ENCODE measurements at places on chromosomes 6 and 20.

GRCh38 chr6:141562851-141563763 lies 569.6 kb upstream of the GJE1 start:
- peak; percentile 49 for DNase-seq

- DNase-seq = no peak
Measured at GRCh38 chr6:14875481-14876063, 370.3 kb upstream of the JARID2 start.

- no peak for DNase-seq
Measured at GRCh38 chr6:101178748-101179147, 214.8 kb upstream of the GRIK2 start.

GRCh38 chr20:25224941-25225340 lies 22.9 kb upstream of the PYGB start:
- no peak for DNase-seq

GRCh38 chr20:63133481-63134091 lies 82.3 kb downstream of the YTHDF1 start:
- DNase-seq = no peak

- DNase-seq = no peak
Measured at GRCh38 chr6:154580397-154581135, 70.1 kb upstream of the CNKSR3 start.

DNA sequence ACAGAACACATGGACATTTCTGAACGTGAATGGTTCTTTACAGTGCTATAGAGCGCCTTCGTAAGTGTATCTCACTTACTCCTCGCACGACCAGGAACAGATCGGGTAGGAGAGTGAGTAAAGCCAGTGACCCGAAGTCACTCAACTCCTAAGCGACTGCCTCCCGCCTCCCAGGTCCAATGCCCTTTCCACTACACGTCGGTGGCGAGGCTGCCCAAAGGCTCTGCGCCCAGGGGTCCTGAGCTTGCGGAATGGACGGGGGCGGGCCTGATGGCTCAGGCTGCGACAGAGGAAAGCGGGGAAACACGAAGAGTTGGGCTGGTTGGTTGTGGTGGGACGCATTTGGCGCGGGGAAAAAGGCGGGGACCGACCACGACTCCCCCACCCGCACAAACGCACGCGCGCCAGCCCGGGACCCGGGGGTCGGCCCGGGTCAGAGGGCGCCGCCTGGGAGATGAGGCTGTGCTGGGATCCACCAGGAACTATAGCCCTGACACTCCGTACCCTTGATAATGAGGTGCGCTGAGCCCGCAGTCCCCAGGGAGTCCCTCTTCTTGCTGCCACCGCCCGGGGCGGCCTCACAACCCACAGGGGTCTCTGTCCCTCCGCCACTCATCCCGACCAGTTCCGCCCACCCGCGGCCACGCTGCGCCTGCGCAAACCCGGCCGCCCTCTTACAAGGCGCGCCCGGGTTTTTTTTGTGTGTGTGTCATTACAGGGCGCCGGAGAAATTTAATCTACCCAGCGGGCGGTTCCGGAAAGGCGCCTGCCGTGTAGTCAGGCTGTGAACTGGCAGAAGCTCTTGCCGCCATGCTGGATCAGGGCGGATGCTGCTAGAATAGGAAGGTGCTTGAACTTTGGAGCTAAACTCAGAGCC lies at the start of gene BLOC1S5:
BLOC1S5 (minus strand) TSS at position 629 of the 877 bp plus-strand sequence; CDS start at position 616, 13 bp downstream.
- peak; percentile 73 for DNase-seq

GRCh38 chr6:145020543-145020942 lies 714.8 kb downstream of the EPM2A start:
- no peak for DNase-seq

GRCh38 chr6:37822851-37823682 lies 3.5 kb downstream of the ZFAND3 start:
- DNase-seq = no peak

DNA sequence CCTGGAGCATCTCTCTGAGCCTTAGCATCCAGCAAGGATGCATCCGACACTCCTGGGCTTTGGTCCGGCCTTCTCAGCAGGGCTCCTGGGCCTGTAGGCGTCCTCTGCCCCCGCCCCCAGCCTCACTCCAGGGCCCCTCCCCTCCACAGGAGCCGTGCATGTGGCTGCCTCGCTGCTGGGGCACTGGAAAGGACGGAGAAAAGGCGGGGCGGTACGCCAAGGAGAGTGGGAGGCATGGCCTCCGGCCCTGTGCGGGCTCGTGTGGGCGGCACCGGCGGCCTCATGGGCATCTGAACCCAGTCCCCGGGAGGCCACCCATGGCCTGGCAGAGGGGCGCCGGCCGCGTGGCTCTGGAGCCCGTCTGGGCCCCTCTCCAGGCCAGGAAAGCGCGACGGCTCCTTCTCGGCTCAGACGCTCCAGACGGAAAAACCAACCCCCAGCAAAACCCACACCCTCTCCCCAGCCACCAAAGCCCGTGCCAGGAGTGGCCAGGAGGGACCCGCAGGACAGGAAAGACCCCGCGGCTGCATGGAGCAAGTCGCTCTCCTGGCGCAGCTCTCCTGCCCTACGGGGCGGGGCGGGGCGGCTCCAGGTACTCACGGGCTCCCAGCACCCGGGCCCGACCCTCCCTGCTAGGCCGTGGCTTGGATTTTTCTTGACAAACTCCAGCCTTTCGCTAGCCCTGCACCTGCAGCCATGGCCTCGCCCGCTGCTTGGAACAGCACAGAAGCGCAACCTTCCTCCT lies 419.9 kb downstream of the QKI start:
- DNase-seq = no peak

GRCh38 chr20:12112089-12112474 lies 194.4 kb downstream of the BTBD3 start:
- DNase-seq = no peak

DNA sequence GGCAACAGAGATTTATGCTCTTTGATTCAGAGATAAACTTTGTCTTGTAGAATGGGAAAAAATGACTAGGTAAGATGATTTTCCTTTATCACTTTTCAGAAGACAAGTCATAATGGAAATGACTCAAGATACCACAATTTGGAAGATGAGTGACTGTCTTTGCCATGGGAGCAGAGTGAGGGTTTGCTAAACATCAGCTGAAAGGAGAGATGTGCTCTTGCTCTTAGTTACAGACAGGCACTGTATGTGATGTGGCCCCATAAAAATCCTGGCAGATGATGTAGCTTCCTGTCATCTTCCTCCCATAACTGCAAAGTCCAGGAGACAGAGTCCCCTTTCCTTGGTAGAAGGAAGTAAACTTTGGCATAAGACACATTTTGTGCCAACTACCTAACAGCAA lies 47.6 kb downstream of the BACH2 start:
- no peak for DNase-seq

- no peak for DNase-seq
Measured at GRCh38 chr6:25478973-25479372, 173.0 kb upstream of the SCGN start.

- no peak for DNase-seq
Measured at GRCh38 chr6:170374571-170375444, 68.2 kb downstream of the FAM120B start.

- no peak for DNase-seq
Measured at GRCh38 chr6:142416179-142416578, 114.4 kb downstream of the ADGRG6 start.

DNA sequence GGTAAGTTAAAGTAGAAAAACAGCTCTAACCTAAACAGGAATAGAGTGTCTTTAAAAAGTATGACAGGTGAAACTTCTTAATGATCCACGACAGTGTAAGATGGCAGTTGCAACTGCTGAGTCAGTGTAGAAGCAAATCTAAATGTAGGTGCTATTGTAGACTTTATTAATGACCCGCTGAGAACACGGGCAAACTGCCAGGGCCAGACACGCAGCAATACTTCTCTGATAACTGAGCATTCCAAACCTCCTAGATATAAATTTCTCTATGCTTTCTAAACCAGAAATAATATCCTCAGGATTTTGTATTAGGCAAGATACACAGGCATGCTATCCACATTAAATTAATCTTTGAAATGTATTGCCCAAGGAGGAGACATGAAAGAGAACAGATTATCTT lies 1076.4 kb downstream of the HACE1 start:
- DNase-seq = no peak

DNA sequence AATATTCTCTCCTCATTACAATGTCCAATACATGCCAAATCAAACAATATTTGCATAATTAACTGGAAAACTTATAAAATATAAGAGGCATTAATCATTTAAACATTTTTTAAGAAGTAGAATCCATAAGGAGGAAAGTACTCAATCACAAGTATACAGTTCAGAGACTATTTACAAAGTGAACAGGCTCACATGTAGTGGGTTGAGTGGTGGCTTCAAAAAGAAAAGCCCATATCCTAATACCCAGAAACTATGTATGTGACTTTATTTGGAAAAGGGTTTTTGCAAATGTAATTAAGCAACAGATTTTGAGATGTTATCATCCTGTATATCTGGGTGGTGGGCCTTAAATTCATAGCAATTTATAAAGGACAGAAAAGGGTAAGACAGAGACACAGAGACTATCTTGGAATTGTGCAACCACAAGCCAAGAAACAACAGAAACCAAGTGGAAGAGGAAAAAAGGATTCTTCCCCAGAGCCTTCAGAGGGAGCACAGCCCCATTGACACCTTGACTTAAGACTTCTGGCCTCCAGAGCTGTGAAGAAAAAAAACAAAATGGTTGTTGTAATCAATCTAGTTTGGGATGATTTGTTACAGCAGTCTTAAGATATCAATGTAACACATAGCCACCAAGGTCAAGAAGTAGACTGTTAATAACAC lies 32.7 kb upstream of the CRISP1 start:
- no peak for DNase-seq

DNA sequence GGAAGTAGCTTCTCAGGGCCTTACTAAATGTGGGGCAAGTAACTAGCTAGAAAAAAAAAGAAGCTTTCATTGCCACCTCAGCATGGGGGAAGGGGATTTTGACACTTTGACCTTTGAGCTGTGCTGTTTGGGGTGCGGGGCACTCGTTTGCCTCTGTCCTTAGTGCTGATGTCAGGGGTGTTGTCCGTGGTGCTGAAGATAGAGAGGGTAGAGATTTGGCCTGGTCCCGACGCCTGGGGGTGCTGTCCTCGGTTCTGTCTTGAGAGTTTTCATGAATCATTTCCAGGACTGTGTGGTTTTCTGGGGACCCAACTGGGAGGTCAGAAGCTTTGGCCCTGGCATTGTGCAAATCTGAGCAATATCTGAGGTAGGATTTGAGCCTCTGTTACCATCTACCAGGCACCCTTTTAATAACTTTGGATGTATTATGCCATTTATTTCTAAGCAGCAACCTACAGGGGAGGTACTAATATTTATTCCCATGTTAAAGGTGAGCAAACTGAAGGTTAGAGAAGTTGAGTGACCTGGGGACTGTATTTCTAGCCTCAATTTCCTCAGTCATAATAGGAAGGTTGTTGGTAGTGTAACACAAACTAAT lies 78.0 kb downstream of the DLGAP4 start:
- DNase-seq = no peak

GRCh38 chr6:21271428-21272155 lies 322.0 kb upstream of the SOX4 start:
- DNase-seq = no peak

DNA sequence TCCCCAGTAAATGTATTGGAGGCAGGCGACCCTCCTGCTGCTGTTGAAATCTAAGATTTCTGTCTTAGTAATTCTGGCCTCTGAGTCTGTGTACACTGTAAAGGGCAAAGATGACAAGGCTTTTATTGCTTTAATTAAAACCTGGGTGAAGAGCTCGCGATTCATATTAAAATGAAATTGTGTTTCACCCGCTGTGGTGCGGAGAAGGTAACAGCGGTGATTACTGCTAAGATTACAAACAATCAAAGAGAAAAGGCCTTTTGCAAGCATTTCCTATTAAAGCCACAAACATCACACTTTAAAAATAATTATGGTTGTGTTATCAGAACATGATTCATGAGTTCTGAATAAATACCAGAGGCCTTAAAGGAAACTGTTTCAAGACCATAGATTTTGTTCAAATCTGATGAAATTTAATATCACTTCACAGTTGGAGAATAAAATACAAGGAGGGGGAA lies 69.3 kb downstream of the TOX2 start:
- no peak for DNase-seq

DNA sequence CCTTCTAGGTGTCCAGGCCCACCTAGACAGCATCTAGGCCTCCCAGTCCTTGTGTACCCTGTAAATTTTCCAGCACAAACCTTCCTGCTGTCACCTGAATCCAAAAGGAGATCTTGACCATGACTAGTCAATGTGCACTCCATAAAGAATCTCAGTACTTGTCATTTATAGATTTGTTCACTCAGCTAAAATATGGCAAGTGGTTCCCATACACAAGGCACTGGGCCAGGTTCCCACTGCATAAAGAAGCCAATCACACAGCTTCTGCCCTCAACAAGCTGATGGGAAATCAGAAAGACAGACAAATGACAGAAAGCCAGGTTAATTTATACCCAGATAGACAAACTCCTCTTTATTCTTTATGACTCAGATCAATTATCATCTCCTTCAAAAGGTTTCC lies 526.8 kb downstream of the CD83 start:
- no peak for DNase-seq

DNA sequence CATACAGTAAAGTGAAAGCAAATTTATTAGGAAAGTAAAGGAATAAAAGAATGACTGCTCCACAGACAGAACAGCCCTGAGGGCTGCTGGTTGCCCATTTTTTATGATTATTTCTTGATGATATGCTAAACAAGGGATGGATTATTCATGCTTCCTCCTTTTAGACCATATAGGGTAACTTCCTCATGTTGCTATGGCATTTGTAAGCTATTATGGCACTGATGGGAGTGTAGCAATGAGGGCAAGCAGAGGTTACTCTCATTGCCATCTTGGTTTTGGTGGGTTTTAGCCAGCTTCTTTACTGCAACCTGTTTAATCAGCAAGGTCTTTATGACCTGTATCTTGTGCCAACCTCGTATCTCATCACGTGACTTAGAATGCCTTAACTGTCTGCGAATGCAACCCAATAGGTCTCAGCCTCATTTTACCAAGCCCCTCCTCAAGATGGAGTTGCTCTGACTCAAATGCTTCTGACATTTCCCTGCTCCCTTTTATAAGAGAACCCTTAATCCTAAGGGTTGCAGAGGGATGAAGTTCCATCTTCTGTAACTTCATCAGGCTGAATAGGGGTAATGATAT lies 280.1 kb upstream of the RGS17 start:
- no peak for DNase-seq

GRCh38 chr6:13074415-13075140 lies 253.8 kb downstream of the TBC1D7 start:
- no peak for DNase-seq

DNA sequence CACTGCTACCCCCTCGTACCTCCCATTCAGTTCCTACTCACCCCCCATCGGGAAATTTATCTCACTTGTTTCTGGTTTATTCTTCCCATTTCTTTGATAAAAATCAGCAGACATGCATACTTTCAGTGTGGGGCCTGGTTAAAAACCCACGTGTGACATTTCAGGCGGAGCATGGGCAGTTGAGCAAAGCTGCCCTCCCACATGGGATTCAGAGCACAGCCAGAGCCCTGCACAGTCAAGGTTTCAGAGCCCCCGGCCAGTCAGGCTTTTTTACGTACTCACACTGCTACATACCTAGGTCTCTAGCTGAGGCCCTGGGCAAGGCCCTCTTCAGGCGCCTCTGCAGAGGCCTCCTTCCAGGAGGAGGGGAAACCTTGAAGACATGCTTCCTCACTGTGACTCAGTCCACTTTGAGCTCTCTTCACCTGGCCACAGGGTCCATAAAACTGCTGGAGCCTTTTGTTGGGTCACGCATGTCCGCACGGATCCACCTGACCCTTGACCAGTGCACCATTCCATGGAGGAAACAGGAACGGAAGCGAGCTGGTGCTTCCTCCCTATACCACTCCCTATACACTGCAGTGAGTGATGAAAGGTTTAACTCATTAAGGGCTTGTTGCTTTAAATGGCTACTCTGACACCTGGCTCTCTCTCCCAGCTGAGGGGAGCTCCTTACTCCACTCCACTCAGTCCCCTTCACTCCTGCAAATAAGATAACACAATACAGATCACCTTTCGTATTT lies 713.3 kb downstream of the PRKN start:
- no peak for DNase-seq
